ENCODE measurements at places on chromosomes 4 and X. TPM values are rescaled to one million over a fixed set of nuclear protein-coding genes. Genes with fewer than 3 reads are reported as not detected.

IGSF1 gene
- total RNA-seq: 0.23 TPM

HTN3 gene
- total RNA-seq: not detected

ZFP92 gene
- total RNA-seq: 0.50 TPM

PDLIM5 gene
- total RNA-seq: 31.2 TPM

FRMD7 gene
- not detected for total RNA-seq

TSPYL2 gene
- total RNA-seq: 14.1 TPM

PPP4R3C gene
- not detected for total RNA-seq

BEX1 gene
- not detected for total RNA-seq

CT45A3 gene
- 0.23 TPM for total RNA-seq

All from A549 treated with GW870086 at 1 μM for 4 hours (cell line).